ENCODE measurements at places on chromosomes 3 and 15.

- DNase-seq: no peak
Measured at GRCh38 chr3:49104052-49104426, 518 bp downstream of the QARS1 start.

GRCh38 chr3:177824190-177824786 lies 627.0 kb upstream of the TBL1XR1 start:
- no peak for DNase-seq

- no peak for DNase-seq
Measured at GRCh38 chr15:63072809-63073277, 30.3 kb downstream of the TPM1 start.

DNA sequence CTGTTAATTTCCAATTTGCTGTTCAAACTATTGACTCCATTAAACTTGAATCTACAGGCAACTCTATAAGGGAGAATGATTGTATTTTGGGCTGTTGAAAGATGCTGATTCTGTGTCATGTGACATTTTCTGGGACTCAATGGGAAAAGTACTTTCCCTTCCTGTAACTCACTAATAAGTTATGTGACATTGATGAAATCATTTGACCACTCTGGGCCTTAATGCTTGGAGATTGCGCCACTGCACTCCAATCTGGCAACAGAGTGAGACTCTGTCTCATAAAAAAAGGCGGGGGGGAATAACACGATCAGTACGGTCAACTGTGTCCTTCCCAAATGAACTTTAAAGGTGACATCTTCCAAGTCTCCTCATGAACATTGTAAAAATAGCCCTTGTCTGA lies 215.2 kb upstream of the SGO1 start:
- no peak for DNase-seq

DNA sequence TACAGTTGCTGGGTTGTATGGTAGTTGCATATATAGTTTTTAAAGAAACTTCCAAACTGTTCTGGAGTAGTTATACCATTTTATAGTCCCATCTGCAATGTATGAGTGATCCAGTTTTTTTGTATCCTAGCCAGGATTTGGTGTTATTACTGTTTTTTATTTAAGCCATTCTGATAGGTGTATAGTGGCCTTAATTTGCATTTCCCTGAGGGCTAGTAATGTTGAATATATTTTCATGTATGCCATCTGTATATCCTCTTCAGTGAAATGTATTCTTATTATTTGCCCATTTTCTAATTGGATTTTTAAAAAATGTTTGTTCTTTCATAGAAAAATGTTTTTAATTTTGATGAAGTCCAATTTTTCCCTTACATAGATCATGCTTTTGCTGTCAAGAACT lies 29.2 kb downstream of the PXK start:
- DNase-seq: no peak

- no peak for DNase-seq
Measured at GRCh38 chr15:48253172-48253571, 47.1 kb downstream of the SLC12A1 start.

DNA sequence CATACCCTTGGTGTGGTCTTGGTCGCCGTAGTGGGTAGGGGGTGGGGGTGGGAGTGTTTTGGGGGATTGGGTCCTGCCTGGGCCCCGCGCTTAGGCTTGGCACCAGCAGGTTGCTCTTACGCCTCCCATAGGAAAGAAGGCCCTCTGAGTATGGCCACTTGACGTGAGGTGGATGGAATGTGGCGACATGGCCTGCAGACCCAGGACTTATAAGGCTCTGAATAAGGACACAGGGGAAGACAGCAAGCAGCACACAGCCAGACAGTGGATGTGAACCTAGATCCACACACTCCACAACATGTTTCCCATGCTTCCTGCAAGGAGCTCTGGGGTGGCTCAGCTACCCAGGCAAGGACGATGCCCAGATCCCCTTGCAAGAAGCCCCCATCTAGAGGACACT lies 12.4 kb downstream of the RBPMS2 start:
- DNase-seq: no peak

DNA sequence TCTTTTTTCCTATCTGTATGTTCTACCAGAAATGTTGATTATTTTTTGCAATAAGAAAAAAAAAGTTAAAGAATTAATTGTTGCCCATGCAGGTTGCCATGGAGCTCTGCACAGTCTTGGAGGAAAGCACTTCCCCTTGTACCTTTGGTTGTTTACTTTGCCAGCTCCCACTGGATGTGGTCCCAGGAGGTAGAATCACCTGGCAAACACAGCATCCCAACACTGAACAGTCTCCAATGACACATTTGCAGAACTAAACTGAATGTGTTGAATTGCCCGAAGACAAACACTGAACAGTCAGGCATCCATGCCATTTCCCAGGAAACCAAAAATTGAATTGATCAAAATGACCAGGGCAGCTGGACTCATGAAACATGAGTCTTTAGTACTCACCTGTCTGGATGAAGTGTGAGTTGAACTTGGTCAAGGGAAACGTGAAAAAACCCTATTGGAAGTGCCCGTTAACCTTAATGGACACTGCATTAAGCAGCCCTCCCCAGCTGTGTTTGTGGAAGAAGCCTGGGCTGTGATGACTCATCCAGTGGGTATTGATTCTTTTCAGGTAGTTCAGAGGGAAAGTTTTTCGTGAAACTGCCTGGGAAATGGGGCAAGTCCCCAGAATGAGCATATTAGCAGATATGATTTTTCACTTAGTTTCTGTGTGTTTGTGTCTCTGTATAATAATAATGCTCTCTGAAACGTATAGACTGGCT lies 284.7 kb upstream of the STT3B start:
- no peak for DNase-seq

DNA sequence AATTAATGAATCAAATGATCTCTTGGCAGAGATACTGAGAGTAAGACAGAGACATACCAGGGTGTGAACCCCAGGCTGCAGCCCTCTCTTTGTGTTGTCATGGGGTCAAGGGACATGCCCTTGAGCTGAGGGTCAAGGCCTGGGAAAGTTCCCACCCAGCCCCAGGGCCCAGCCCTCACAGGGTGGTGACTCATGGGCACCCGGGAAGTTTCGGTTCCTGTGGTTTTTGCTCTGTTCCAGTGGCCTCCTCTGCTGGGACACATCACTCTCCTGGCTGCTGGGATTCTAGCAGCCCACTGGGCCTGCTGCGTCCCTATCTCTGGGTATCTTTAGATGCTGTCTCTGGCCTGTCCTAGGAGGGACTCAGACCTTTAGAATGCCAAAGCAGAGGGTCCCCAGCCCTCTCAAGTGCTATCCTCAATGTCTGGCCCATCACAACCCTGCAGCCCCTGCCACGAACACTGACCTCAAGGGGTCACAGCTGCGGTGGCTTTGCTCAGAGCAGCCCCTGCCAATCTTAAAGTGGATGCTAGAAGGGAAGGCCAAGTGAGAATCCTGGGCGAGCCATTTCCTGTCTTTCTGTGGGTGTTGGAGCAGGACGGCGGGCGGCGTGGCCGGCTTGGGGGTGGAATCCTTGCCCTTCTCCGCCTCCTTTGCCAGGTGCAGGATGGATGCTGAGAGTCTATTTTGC lies 148.4 kb upstream of the TLE3 start:
- no peak for DNase-seq

DNA sequence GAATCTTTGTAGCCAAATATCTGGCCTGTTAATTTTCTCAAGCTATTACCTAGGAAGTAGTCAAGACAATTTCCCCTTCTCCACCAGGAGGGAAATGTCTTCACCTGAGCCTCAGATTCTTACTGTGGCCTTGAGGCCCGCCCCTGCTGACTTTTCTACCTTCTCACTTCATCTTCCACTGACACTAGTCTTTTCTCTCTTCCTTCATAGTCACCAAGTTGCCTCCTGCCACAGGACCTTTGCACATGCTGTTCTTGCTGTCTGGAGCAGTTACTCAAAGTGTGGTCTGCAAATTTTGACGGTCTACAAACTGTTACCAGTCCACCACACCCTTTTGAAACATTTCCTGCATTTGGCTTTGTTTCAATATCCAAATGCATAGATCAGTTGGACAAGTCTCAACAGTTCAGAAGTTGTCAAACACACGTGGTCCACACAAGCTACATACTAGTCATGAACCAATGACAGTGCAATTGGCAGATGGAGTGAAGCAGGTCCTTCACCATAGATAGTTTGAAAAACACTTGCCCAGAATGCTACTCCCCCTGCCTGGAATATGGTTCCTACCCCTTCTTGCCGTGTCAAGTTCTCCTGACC lies 100.5 kb downstream of the OSBPL10 start:
- no peak for DNase-seq

- DNase-seq: no peak
Measured at GRCh38 chr3:73475717-73476116, 149.0 kb downstream of the PDZRN3 start.

- no peak for DNase-seq
Measured at GRCh38 chr15:52808441-52808840, 18.3 kb upstream of the ONECUT1 start.

DNA sequence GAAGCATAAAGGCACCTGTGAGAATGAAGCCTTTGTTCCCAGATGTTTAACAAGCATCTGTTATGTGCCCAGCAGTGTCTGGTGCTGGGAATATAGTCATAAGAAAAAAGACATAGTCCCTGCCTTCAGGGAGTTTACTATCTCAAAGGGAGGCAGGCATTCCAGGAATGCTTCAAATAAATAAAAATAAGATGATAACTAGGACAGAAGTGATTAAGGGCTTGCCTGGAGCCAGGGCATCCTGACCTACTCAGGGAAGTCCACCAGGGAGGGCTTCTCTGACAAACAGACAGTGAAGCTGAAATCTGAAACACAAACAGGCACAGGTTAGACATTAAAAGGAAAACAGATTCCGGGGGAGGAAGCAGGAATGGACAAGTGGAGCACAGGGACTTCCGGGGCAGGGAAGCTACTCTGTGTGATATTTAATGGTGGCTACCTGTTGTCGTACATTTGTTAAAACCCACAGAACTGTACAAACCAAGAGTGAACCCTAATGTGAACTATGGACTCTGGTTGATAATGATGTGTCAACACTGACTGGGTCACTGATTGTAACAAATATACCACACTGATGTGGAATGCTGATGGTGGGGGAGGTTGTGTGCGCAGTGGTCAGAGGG lies 53.3 kb downstream of the ITGB5 start:
- DNase-seq: no peak

- DNase-seq: no peak
Measured at GRCh38 chr15:85581495-85581894, 201.1 kb downstream of the AKAP13 start.

- no peak for DNase-seq
Measured at GRCh38 chr15:41866263-41866703, 27.6 kb downstream of the SPTBN5 start.
